ENCODE measurements at places on chromosomes 2 and 18. TPM values are rescaled to one million over a fixed set of nuclear protein-coding genes. Genes with fewer than 3 reads are reported as not detected.

- H3K4me3 ChIP-seq: no peak overlapping the region
- peaks cover 6% of the 10 kb centered on the region for H3K4me1 ChIP-seq
- DNase-seq: no peak
- no peaks in the 10 kb centered on the region for H3K36me3 ChIP-seq
- no peaks in the 10 kb centered on the region for H3K27me3 ChIP-seq
- no peak overlapping the region for H3K27ac ChIP-seq
Measured at GRCh38 chr18:9694174-9694573, 13.9 kb upstream of the RAB31 start.

GRCh38 chr2:234669621-234670020 is 172.7 kb upstream of the ARL4C start:
- H3K27ac ChIP-seq: no peak overlapping the region
- DNase-seq: no peak
- H3K4me1 ChIP-seq: peaks cover 11% of the 10 kb centered on the region
- H3K36me3 ChIP-seq: peaks cover 3% of the 10 kb centered on the region

DNA sequence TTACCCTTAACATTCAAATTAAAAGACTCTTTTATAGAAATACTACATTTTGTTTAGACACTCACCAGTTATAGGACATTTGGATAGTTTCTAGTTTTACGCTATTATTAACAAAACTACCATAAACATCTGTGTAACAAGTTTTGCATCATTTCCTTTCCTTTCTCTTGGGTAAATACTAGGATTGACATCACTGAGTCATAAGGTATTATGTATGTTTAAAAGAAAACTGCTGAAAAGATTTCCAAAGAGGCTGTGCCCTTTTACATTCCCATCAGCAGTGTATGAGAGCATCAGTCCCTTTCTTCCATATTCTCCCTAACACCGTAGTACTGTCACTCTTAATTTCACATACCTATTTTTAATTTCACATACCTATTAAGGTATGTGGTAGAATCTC is 130.6 kb downstream of the USP34 start:
- no peak overlapping the region for H3K4me3 ChIP-seq
- H3K27ac ChIP-seq: peak overlapping the region; percentile 79

DNA sequence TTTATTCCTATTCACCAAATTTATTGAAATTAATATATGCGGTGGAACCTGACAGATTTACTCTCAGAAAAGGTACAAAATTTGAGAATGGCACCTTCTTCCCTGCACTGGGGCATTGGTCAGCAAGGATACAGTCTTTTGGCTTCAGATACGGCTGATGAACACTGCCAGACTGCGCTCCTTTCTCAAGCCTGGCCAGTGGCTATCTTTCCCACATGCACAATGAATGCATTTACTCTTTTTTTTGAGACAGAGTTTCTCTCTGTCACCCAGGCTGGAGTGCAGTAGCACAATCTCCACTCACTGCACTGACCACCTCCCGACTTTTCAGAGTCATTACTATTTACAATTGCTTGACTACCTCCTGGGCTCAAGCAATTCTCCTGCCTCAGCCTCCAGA is 61.6 kb downstream of the MOB4 start:
- H3K27ac ChIP-seq: no peak overlapping the region
- no peak for DNase-seq
- H3K4me3 ChIP-seq: no peak overlapping the region
- H3K4me1 ChIP-seq: peaks cover 16% of the 10 kb centered on the region

DNA sequence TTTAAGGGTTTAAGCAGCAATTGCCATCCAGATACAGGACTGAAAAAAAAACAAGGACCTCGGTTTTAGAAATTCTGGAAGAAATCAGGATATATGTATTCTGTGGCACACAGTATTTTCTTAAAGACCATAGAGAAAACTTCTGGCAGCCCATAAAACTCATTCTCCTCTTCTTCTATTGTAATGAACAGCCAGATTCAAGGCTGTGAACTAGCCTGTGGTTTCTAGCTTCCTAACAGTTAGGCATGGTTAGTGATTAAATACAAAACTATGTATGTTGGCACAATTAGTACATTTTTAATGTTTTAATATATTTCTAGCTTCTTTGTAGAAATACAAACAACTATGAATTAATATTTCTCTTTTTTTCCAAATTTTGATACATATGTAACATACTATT is 555.7 kb downstream of the DSC3 start:
- H3K27ac ChIP-seq: no peak overlapping the region
- H3K27me3 ChIP-seq: peaks cover 5% of the 10 kb centered on the region
- DNase-seq: no peak
- H3K4me1 ChIP-seq: peaks cover 24% of the 10 kb centered on the region
- H3K4me3 ChIP-seq: no peak overlapping the region
- H3K36me3 ChIP-seq: no peaks in the 10 kb centered on the region

- no peak for DNase-seq
- no peaks in the 10 kb centered on the region for H3K27me3 ChIP-seq
- H3K27ac ChIP-seq: no peak overlapping the region
Measured at GRCh38 chr2:189624648-189625355, 36.5 kb upstream of the ASNSD1 start.

DNA sequence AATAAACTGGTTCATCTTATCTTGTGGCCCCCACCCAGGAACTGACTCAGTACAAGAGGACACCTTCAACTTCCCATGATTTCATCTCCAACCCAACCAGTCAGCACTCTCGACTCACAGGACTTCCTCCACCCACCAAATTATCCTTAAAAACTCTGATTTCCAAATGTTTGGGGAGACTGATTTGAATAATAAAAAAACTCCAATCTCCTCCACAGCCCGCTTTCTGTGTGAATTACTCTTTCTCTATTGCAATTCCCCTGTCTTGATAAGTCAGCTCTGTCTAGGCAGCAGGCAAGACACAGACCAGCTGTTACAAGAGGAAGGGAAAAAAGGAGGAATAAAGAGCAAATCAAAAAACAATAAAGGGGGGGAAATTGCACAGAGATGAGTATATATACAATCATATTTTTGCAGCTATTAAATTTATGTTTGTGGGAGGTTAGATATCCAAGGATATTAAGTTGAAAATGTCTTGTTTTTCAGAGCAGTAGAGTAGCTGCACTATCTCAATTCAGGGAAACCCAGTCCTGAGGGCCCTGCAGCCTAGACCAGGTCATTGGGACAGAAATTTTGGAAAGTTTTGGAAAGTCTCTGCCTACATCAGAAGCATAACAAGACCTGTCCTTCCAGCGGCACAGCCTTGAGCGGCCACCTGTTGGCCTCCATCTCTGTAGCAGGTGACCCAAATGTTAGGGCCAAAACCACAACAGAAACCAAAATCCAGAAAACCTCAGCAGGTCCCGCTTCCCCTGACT is 32.8 kb upstream of the SIGLEC15 start:
- no peak for DNase-seq
- H3K4me3 ChIP-seq: no peak overlapping the region
- no peaks in the 10 kb centered on the region for H3K27me3 ChIP-seq

DNA sequence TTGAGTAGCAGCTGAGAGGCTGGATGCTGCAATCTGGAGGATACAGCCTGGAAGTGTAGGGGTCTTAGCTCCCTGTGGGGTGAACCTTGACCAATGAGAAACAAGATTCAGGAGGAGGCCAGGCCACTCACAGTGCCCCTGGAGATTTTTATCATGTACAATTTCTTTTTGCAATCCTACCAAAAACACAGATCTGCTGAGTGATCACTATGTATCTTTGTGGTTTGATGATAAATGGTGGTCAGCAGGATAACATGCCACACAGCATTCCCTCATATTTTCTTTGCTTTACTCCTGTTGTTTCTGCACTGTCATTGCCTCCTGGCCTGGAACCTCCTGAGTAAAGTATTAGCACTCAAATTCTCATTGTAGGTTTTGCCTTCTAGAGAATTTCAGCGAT is 357.9 kb downstream of the THSD7B start:
- no peak for DNase-seq
- H3K4me3 ChIP-seq: no peak overlapping the region
- peaks cover 16% of the 10 kb centered on the region for H3K4me1 ChIP-seq
- H3K36me3 ChIP-seq: no peaks in the 10 kb centered on the region
- no peaks in the 10 kb centered on the region for H3K27me3 ChIP-seq

The CDK15 gene
- total RNA-seq: 3.6 TPM

The OR6B2 gene
- total RNA-seq: not detected
